HT-29 (cell line): ENCODE measurements at places on chromosomes 4 and X. TPM values are rescaled to one million over a fixed set of nuclear protein-coding genes. Genes with fewer than 3 reads are reported as not detected.

SLIT2 gene
- not detected in 2 replicates for total RNA-seq

NCAPG gene
- 20.7 and 25.2 TPM in 2 replicates for total RNA-seq

NELFA gene
- 49.1 and 49.4 TPM in 2 replicates for total RNA-seq

VCX3A gene
- total RNA-seq = not detected in 2 replicates

PRICKLE3 gene
- 19.0 and 22.3 TPM in 2 replicates for total RNA-seq

SPACA5 gene
- not detected in 2 replicates for total RNA-seq

SPANXA2 gene
- total RNA-seq = not detected in 2 replicates

NUP62CL gene
- total RNA-seq = 44.2 and 46.7 TPM in 2 replicates

KLB gene
- 0.23 and 0.26 TPM in 2 replicates for total RNA-seq

CEP44 gene
- 2.9 and 10.0 TPM in 2 replicates for total RNA-seq

NPY5R gene
- not detected in 2 replicates for total RNA-seq

UGT2B11 gene
- total RNA-seq = not detected in 2 replicates

SSX2B gene
- not detected in 2 replicates for total RNA-seq

POF1B gene
- 46.3 and 48.7 TPM in 2 replicates for total RNA-seq

TRMT10A gene
- total RNA-seq = 2.5 and 3.3 TPM in 2 replicates

DTHD1 gene
- 0.08 and 0.37 TPM in 2 replicates for total RNA-seq

PAGE5 gene
- total RNA-seq = 0.57 TPM in 1 of 2 replicates, not detected in the other
